ENCODE measurements at places on chromosomes 7 and 10.

DNA sequence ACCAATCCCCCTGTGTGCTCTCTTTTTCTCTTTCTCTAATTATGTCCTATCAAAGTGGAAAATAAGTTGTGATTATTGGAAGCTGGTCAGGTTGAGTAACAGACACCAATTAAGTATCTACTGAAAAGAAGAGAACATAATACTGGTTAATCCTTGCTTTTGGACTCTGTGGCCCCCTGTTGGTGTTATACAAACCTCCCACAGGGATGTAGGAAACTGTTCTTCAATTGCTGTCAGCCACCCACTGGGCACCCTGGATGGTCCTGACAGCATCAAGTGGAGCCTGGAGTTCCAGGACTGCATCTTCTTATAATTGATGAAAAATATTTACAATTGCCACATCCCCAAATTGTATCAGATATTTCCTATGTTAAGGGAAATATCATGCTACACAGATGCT, 939.7 kb downstream of the KCNMA1 start:
- no peak for DNase-seq

DNA sequence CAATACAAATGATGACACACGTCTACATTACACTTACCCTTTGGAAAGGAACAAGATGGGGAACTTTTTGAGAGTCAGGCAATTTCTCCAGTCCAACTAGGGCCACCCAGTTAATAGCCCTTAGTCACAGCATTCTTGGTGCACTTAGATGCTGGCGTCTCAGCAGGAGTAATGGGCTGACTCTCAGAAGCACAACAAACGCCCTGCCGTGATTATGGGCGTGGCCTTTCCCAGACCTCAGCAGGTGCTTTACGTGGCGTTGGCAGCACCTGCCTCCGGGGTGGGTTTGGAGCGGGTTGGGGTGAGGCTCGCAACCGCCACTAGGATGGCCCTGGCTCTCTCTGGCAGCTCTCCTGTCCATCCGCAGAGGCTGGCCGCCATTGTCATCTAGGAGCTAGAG, 147.6 kb upstream of the SHH start:
- no peak for DNase-seq

DNA sequence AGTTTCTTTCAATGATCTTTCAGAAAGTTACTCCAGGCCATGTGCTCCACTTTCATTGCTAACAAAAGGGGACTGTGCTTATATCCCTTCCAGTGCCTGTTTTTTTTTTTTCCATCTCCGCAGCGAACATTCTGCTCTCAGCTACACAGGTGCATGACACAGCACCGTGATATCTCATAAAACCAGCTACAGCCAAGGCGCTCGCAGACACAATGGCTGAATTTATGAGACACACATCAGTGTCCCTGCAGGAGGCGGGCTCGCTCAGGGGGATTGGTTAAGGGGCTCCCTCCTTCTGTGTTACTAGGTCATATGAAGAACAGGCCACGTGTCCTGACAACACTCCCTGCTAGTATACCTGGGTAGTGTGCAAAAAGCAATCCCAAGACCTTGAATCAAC, 245.5 kb downstream of the SKAP2 start:
- no peak for DNase-seq

DNA sequence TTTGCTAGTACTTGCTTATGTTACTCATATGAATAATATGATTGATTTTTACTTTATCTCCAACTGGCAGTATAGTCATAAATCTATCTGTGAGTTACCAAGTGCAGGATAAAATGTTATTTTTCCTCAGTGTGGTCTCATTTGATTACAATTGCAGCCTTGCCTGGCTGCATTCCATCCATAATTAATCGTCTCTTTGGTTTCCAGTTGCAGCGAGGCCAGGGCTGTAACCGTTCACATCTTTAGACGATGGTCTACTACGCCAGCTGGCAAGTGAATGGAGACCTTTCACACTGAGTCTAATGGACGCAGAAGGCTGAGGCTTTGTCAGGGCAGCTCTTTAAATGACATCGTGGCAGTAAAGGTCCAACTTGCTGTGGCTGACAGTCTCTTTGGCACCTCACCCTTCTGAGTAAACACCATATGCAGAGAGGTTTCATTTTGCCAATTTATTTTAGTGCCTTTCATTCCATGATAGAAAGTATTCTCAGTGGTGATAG, 84.0 kb downstream of the ARL4A start:
- no peak for DNase-seq

DNA sequence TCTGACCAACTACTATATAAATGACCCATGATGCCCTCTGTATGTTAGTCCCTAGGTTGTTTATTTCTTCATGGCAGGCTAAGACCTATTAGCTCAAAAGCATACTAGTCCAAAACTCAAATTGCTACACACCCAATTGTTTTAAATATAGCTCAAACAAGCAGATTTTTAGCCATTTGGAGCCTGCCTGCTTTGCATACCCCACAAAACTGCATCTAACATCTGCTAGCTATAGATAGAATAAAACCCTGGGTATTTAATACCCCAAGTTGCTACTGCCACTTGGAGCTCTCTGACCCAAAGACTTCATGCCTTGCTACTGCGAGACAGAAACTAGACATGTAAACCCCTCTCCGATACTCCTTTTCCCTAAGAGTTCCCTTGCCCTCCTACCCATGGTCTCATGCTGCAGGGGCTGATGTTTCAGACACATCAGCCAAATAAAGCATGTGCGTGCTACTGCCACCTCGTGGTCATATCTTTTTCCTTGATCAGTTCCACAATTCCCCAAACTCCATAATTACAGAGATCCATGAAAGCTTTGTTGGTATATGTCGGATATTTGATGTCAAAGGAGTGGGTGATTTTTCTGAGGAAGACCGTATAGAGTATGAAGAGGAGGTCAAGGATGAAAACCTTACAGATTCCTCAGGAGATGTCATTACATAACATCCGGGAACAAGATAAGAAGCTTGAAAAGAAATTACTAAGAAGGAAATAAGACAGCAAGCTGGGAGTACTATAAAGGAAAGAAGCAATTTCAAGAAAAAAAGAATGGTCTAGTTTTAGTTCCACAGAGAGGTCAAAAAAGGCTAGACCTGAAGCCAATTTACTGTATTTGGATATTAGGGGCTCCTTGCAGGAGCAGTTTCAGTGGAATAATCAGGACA, 386.6 kb downstream of the SH2D4B start:
- DNase-seq, result peak; percentile 38

DNA sequence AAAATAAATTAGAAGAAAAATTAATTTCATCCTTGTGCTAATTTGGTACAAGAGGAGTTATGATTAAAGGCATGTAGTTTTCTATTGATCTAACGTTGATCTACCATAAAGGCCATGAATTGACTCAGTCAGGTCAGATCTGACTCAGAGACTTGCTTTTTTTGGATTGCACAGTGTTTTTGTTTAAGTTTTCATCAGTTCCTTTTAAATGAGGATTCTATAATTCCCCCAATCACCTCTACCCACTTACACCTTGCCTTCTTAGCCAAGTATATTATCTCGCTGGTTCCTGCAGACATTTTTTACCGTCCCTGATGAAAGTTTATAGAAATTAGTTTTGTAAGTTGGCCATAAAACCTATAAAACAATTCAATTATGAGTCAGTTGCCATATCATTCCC, 132.4 kb upstream of the PALS2 start:
- no peak for DNase-seq

- DNase-seq, result no peak
Observed at GRCh38 chr7:120654241-120654640, 203.7 kb downstream of the TSPAN12 start.

GRCh38 chr7:155935726-155936125, 123.5 kb upstream of the SHH start:
- DNase-seq, result no peak

- DNase-seq, result no peak
Observed at GRCh38 chr7:84547331-84547730, 352.7 kb upstream of the SEMA3A start.

GRCh38 chr7:99752356-99752755, 17.4 kb upstream of the CYP3A7 start:
- DNase-seq, result no peak

DNA sequence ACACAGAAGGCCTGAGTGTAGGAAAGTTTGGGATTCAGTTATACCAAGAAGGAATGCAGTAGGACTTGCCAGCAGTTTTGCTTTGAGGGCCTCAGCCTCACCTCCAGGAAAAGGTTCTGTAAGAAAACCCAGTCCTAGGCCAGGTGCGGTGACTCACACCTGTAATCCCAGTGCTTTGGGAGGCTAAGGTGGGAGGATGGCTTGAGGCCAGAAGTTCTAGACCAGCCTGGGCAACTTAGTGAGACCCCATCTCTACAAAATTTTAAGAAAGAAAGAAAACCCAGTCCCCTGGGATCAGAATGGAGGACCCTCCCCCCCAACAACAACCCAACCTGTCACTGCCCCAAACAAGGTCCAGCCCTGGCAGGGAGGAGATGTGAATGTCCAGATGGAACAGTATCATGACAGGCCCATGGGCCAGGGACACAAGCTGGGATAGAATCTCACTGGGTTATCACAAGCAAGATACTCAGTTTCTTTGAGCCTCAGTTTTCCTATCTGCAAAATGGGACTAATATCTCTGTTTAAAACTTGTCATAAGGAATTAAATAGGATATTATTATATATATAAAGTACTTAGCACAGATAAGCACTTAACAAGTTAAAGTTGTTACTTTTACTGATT, 68.7 kb downstream of the GTF2IRD1 start:
- no peak for DNase-seq

DNA sequence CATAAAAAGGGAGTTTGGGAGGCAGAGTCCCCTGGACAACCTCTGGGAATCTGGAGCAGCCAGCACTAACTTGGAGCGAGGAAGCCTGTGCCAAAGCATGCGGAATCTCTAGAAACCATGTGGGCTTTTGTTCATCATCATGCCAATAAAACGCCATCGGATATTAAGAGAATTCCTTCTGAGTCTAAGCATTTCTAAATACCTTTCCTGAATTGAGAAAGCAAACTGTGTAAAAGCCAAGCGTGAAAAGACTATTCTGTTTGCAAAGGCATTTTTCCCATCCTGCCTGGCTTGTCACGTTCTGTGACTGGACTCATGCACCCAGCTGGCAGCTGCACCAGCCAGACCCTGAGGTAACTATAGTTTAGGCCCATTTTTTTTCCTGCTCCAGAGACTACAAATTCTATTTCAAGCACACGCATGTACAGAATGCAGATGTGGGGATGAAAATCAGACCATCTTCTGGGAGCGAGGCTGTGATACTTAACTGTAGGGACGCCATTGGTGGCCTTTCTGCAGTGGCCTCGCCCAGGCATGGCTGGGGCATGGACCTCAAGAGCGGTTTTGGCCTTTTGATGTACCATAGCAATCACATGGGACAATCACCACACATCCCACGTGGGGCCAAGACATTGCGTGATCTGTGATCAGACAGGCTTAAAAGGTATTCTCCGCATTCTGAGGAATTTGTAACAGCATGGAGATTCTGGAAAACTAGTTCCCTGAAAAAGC, 218.9 kb downstream of the KIAA1217 start:
- DNase-seq, result no peak

- DNase-seq, result no peak
Observed at GRCh38 chr10:125222515-125223308, 62.3 kb upstream of the CTBP2 start.

GRCh38 chr7:96499532-96499931, 177.6 kb upstream of the SLC25A13 start:
- DNase-seq, result no peak

DNA sequence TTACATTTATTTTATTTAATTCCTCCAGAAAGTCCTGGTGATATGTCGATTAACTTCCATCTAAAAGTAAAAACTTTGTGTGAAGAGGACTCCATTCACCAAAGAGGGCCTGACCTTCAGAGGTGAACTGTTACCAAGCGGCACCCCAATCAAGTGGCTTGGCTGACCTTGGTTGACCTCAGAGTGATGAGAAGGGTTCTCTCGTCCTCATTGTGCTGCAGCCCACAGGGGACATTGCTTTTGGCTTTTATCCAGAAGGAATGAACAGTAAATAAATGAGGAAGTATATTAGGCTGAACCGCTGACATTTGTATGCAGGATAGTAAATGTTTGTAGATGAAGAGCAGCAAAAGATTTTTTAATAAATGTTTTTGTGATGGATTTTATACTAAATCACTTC, 172.4 kb upstream of the MKI67 start:
- DNase-seq, result no peak

GRCh38 chr7:43291789-43292188, 179.3 kb downstream of the HECW1 start:
- no peak for DNase-seq

- no peak for DNase-seq
Observed at GRCh38 chr7:143422033-143422432, 13.4 kb upstream of the EPHA1 start.

DNA sequence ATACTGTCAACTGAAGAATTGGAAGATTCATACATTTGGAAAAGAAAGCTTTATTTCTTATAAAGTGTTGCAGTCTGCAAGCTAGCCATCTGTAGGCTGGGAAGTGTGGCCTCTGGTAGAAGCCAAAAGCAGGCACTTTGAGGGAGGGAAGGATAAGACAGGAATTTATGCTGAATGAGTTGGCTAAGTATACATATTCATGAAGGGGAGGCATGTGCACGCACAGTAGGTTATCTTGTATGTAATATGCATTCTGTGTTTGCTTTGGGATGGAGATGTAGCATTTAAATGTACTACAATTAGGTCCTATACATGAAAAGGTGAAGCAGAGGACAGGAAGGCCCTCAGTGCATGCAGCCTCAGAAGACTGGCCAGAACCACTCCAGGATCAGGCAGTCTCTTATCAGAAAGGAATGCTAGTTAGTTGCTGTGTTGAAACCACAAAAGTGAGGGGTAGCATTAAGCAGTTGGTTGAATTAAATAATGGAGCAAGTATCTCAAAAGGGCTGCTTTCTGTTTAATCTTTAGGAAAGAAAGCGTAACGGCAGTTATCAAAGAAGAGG, 40.9 kb downstream of the MYO3A start:
- DNase-seq, result no peak

DNA sequence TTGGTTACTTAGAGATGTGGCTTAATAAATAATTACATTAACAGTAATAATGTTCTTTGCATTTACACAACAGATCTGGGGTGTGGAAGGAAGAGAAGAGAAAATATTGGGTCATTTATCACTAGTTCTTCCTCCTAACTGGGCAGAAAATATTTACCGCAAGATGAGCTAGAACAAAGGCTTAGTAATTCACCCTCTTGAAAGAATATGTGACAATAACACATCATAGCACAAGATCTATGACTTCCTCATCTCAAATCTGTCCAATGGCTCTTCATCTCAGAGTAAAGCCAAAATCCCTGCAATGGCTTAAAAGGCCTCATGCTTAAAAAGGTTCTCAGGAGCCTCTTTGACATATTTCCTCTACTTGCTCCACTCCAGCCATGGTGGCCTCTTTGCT, 178.6 kb downstream of the ZNF438 start:
- no peak for DNase-seq

- DNase-seq, result no peak
Observed at GRCh38 chr7:77442636-77443035, 26.5 kb upstream of the GSAP start.

GRCh38 chr10:50972591-50972990, 87.2 kb upstream of the A1CF start:
- DNase-seq, result no peak

DNA sequence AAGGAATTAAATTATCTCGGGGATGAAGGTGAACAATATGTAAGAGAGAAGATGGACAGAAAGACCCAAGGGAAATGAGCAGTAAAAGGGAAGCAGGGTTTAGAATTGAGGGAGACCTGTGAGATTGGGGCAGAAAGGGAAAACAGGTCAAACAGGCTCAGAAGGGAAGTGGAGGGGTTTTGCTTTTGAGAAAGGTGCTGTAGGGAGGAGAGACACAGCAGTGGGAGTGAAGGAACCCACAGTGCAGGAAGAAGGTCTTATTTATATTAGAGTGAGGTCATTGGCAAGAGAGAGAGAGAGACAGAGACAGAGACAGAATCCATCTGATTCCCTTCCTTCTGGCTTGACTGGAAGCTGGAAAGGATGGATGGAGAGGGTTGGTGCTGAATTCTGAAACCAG, 3.5 kb upstream of the TCAF1 start:
- no peak for DNase-seq

Data from urothelium cell line (cell line).